Stimulated activated CD4-positive, alpha-beta T cell treated with anti-CD3 and anti-CD28 coated beads, Interleukin-12 subunit alpha, Interleukin-12 subunit beta, amount 100 ng/mL, for 24 hours (primary cell): ENCODE measurements at places on chromosomes 5 and 9.

DNA sequence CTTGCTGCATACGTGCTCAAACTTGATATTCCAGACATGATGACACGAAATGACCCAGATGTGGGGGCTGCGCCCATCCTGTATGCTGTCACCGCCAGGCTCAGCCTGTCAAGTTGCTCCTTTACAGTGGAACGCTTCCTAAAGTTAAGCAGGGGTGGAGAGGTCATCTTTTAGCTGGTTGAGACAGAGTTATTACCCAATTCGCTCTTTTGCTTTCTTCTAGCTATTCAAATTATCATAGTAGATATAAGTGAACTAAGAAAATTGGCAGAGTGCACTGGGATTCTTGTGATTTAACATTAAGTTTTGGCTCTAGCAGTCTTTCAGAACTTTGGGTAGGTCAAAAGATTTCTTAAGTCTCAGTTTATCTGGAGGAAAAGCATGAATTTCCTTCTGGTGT, 69.8 kb upstream of the BASP1 start:
- no peak for DNase-seq

- no peak for DNase-seq
These were observed 20.4 kb upstream of the NTNG2 start for GRCh38 chr9:132141344-132141947.

GRCh38 chr5:31717561-31717960, 78.6 kb downstream of the PDZD2 start:
- no peak for DNase-seq

GRCh38 chr5:36740259-36740898, 134.0 kb downstream of the SLC1A3 start:
- no peak for DNase-seq
